ENCODE measurements at places on chromosomes 7 and 10. TPM values are rescaled to one million over a fixed set of nuclear protein-coding genes. Genes with fewer than 3 reads are reported as not detected.

DNA sequence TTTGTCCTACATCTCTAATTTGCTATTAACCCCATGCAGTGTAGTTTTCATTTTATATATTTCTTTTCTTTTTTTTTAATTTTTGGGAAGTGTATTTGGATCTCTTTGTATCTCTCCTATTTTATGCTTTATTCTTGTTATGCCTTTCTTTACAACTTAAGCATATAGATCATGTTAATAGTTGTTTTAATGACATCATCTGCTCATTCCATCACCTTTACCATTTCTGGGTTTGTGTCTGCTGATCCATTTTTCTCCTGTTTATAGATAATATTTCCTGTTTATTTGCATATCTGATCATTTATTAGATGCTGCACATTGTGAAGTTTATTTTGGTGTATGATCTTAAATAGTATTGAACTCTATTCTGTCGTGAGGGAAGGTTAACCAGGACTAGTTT lies 13.7 kb downstream of the COPG2 start:
- DNase-seq, result no peak
- no peak overlapping the region for H3K4me3 ChIP-seq
- peaks cover 7% of the 10 kb centered on the region for H3K36me3 ChIP-seq
- no peak overlapping the region for H3K27ac ChIP-seq
- peaks cover 11% of the 10 kb centered on the region for H3K4me1 ChIP-seq

GRCh38 chr7:50908628-50909290 lies 126.1 kb upstream of the GRB10 start:
- no peaks in the 10 kb centered on the region for H3K4me1 ChIP-seq
- no peaks in the 10 kb centered on the region for H3K36me3 ChIP-seq
- DNase-seq, result no peak
- H3K27me3 ChIP-seq, result peaks cover 5% of the 10 kb centered on the region
- H3K27ac ChIP-seq, result no peak overlapping the region
- H3K4me3 ChIP-seq, result no peak overlapping the region

DNA sequence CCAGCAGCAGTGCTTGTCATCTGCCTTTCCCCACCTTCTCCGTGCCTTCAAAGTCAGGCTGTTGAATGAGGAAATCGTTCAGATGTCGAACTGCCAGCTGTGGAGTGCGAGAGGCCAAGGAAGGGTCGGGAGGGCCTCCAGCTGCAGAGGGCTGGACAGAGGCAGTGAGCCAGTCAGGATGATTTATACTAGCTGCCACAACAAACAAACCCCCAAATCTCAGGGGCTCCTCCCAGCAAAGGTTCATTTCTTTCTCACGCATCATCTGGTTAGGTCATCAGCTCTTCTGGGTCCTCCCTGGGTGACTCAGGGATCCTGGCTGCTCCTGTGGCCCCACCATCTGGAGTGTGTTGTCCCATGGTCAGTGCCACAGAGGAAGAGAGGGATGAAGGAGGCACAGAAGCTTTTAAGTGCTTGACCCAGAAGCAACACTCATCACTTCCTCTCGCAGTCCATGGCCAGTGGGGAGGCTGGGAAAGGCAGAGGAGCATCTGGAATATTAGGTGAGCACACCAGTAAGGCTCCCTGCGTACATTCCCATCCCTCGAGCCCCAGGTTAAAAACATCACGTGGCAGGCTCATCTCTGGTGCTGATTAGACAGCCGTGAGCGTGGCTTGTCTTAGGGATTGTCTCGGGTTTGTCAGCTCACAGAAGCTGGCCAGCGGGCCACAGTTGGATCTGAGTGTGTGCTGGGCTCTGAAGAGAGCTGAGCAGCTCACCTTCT lies 140.7 kb downstream of the RGS10 start:
- no peak for DNase-seq
- peak overlapping the region; percentile 39 for H3K27ac ChIP-seq
- peaks cover 7% of the 10 kb centered on the region for H3K4me1 ChIP-seq
- no peak overlapping the region for H3K4me3 ChIP-seq
- H3K27me3 ChIP-seq, result no peaks in the 10 kb centered on the region

DNA sequence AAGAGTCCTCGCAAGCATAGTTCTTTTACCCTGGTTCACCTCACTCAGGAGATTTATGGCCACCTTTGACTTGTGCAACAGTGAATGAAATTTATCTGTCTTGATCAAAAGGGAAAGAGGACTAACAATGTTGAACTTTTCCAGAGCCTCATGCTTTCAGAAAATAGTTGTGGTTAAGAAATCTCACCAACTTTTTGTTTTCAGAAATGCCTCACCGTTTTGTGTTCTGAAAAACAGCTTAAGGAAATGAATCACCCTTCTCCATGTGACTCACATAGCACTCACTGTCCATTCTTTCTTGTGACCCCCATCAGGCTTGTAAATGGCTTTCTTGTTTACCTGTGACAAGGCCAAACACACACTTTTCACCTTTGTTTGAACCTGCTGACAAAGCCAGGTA lies 148.6 kb upstream of the FAM3C start:
- H3K27me3 ChIP-seq, result no peaks in the 10 kb centered on the region
- H3K36me3 ChIP-seq, result no peaks in the 10 kb centered on the region
- no peak overlapping the region for H3K27ac ChIP-seq
- H3K4me3 ChIP-seq, result no peak overlapping the region
- H3K4me1 ChIP-seq, result no peaks in the 10 kb centered on the region
- no peak for DNase-seq

SLC13A4 gene
- not detected for total RNA-seq

NODAL gene
- not detected for total RNA-seq

DNA sequence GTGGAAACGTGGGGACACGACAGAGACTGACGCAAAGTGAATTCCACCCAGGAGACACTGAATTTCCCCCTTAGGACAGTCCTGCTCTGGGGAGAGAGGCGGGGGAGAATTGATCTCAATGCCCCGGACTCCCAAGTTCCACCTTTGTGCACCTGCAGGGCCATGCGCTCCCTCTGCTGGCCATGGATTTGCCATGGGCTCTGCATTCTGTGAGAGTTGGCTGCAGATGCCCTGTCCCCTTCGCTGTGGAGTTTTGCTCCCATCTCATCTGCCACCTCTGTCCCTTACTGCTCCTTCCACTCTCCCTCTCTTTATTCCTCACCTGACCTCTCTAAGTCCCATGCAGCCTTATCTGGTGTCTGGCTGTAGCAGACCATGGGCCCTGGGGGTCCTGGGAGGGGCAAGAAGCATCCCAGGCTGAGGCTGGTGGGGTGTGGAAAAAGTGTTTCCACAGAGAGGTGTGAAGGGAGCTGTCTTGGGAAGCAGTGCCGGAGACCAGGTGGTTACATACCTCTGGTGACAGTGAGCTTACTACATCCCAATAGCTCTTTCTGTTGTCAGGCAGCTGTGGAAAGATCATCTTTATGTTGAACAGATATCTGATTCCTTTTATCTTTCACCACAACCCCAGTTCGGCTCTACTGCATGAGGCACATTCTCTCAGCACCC lies 14.3 kb downstream of the GHRHR start:
- DNase-seq, result no peak
- no peak overlapping the region for H3K4me3 ChIP-seq
- H3K36me3 ChIP-seq, result peaks cover 2% of the 10 kb centered on the region
- no peak overlapping the region for H3K27ac ChIP-seq
- H3K4me1 ChIP-seq, result peaks cover 7% of the 10 kb centered on the region
- peaks cover 57% of the 10 kb centered on the region for H3K27me3 ChIP-seq

GRCh38 chr10:133165556-133166503 lies 5.8 kb downstream of the KNDC1 start:
- H3K36me3 ChIP-seq, result no peaks in the 10 kb centered on the region
- no peak overlapping the region for H3K4me3 ChIP-seq
- no peak overlapping the region for H3K27ac ChIP-seq
- DNase-seq, result no peak
- H3K27me3 ChIP-seq, result peaks cover 9% of the 10 kb centered on the region

GRCh38 chr7:37421861-37422500 lies 26.7 kb downstream of the ELMO1 start:
- peaks cover 35% of the 10 kb centered on the region for H3K4me1 ChIP-seq
- H3K36me3 ChIP-seq, result peaks cover 2% of the 10 kb centered on the region
- DNase-seq, result no peak

DNA sequence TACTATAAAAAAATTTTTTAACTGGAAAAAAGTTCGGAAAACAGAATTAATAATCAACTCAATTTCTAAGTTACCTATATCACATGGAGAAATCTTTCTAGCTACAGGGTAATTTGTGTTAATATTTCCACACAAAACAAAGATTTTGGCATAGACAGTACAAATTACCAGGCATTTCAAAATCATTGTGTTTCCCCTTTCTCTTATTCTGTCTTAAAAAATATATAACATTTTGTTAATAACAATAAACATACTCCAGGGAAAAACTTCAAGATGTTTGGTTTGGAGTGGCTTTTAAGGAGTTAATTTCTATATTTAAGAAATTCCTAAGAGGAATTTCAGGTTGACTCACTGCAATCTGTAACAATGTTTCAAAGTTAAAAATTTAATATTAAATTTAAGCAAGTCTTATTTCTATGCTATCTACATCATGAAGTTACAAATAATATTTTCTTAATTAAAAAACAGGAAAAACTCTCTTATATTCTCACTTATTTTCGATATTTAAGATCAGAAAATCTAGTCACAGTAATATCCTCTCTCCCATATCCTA lies 132.6 kb downstream of the NRBF2 start:
- H3K27me3 ChIP-seq, result no peaks in the 10 kb centered on the region
- DNase-seq, result no peak

DNA sequence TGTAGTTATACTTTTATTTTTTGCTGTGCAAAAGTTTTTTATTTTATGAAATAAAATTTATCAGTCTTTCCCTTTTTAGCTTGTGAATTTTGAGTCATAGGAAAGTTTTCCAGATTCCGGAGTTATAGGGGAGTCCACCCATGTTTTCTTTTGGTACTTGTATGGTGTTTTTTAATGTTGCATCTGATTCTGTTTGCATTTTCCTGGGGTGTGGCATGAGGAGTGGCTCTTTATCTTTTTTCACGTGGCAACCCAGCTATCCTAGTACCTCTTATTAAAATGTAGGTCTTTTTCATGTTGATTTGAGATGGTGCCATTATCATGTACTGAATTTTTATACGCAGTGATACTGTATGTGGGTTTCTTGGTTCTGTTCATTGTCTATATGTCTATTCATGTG lies 19.7 kb downstream of the EXOC6 start:
- no peak overlapping the region for H3K4me3 ChIP-seq
- peaks cover 19% of the 10 kb centered on the region for H3K4me1 ChIP-seq
- no peak overlapping the region for H3K27ac ChIP-seq
- no peaks in the 10 kb centered on the region for H3K27me3 ChIP-seq

RNLS gene
- total RNA-seq, result 1.8 TPM

PNLIPRP2 gene
- total RNA-seq, result not detected

ALOX5 gene
- total RNA-seq, result 66.6 TPM

DNA sequence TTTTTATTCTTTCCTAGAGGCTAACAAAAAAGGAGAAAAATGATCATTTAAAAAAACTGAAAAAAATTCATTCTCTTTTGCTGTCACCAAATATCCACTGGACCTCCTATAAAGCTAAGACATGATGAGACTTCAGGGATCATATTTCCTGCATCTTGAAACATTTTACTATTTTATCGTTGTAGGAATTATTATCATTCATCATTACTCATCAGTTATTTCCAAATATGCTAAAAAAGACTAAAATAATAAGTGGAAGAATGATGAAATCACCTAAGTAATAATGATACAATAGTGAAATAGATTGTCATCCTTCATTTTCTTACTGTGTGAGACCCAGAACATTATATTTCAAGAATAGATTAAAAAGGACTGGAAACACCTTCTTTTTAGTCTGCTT lies 28.3 kb downstream of the TAF3 start:
- H3K4me1 ChIP-seq, result peaks cover 14% of the 10 kb centered on the region
- DNase-seq, result no peak
- H3K27me3 ChIP-seq, result no peaks in the 10 kb centered on the region

MYO3A gene
- total RNA-seq, result not detected

- DNase-seq, result no peak
- no peak overlapping the region for H3K4me3 ChIP-seq
- peaks cover 17% of the 10 kb centered on the region for H3K27me3 ChIP-seq
- H3K4me1 ChIP-seq, result no peaks in the 10 kb centered on the region
- no peaks in the 10 kb centered on the region for H3K36me3 ChIP-seq
- no peak overlapping the region for H3K27ac ChIP-seq
Observed at GRCh38 chr10:77247031-77247990, 390.3 kb downstream of the KCNMA1 start.

- DNase-seq, result no peak
- peaks cover 9% of the 10 kb centered on the region for H3K27me3 ChIP-seq
- no peaks in the 10 kb centered on the region for H3K4me1 ChIP-seq
- no peak overlapping the region for H3K27ac ChIP-seq
- H3K36me3 ChIP-seq, result no peaks in the 10 kb centered on the region
- no peak overlapping the region for H3K4me3 ChIP-seq
Observed at GRCh38 chr7:131747658-131748232, 191.3 kb upstream of the PODXL start.

EZH2 gene
- 38.4 TPM for total RNA-seq

SRRM3 gene
- not detected for total RNA-seq

DNA sequence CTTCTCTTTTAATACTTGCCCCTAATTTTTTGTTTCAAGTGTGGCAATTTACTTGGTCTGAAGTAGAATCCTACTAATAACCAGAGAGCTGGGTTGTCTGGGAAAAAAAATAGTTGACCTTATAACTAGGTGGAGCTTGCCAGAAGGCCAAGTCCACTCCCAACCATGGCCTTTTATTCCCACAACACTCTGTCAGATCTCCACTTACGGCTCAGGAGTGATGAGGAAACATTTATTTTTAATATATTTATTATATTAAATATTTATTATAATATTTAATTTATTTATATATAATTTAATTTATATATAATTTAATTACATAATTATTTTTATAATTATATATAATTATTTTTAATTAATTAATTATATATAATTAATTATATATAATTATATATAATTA lies 58.8 kb downstream of the TSPAN12 start:
- no peaks in the 10 kb centered on the region for H3K4me1 ChIP-seq
- no peak for DNase-seq
- H3K4me3 ChIP-seq, result no peak overlapping the region
- H3K27me3 ChIP-seq, result peaks cover 22% of the 10 kb centered on the region

DNTT gene
- total RNA-seq, result not detected

NKX6-2 gene
- not detected for total RNA-seq

DNA sequence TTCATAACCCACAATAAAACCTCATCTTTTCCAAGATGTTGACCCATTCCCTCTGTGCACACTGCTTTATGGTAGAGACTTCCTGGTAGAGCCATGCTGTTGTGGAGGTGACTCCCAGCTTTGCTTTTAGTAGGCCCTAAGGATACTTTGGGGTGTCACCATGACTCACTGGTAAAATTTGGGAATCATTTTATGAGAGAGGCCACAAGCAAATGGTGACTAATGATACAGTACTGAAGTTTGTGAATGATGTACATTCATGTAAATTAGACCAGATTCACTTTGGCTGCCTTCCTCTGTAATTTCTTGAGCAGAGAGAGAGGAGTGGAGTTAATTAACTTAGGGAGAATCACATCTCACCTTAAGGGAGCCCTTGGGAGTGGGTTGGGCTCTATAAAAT lies 686.5 kb downstream of the LRMDA start:
- peaks cover 7% of the 10 kb centered on the region for H3K27me3 ChIP-seq
- H3K4me3 ChIP-seq, result no peak overlapping the region
- H3K36me3 ChIP-seq, result no peaks in the 10 kb centered on the region
- DNase-seq, result no peak
- H3K27ac ChIP-seq, result no peak overlapping the region

TMEM229A gene
- not detected for total RNA-seq

LRRN3 gene
- 1.9 TPM for total RNA-seq

- H3K27me3 ChIP-seq, result peaks cover 43% of the 10 kb centered on the region
- no peak overlapping the region for H3K4me3 ChIP-seq
- DNase-seq, result no peak
- no peaks in the 10 kb centered on the region for H3K36me3 ChIP-seq
Observed at GRCh38 chr7:98836811-98837629, 32.8 kb downstream of the TMEM130 start.

GRCh38 chr7:134371536-134371935 lies 54.8 kb upstream of the SLC35B4 start:
- DNase-seq, result no peak
- H3K27ac ChIP-seq, result no peak overlapping the region
- H3K4me3 ChIP-seq, result no peak overlapping the region
- H3K27me3 ChIP-seq, result peaks cover 42% of the 10 kb centered on the region
- H3K4me1 ChIP-seq, result no peaks in the 10 kb centered on the region
- no peaks in the 10 kb centered on the region for H3K36me3 ChIP-seq
